ENCODE measurements at places on chromosomes 7 and 10.

GRCh38 chr10:116588995-116589394, 1.8 kb upstream of the PNLIPRP1 start:
- no peak for DNase-seq

GRCh38 chr10:133199488-133199885, 30.5 kb upstream of the UTF1 start:
- no peak for DNase-seq

DNA sequence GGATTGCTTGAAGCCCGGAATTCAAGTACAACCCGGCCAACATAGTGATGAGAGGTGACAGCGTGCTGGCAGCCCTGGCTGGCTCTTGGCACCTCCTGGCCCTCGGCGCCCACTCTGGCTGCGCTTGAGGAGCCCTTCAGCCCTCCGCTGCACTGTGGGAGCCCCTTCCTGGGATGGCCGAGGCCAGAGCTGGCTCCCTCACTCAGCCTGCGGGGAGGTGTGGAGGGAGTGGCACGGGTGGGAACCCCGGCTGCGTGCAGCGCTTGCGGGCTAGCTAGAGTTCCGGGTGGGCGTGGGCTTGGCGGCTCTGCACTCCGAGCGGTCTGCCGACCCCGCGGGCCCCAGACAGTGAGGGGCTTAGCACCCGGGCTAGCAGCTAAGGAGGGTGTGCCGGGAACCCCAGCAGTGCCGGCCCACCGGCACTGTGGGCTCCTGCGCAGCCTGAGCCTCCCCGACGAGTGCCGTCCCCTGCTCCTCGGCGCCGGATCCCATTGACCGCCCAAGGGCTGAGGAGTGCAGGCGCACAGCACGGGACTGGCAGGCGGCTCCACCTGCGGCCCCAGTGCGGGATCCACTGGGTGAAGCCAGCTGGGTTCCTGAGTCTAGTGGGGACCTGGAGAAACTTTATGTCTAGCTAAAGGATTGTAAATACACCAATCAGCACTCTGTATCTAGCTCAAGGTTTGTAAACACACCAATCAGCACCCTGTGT, 12.1 kb upstream of the RNF216 start:
- DNase-seq, result no peak

GRCh38 chr10:114313139-114313538, 74.1 kb downstream of the VWA2 start:
- no peak for DNase-seq

- DNase-seq, result no peak
These were observed 14.3 kb upstream of the BHLHA15 start for GRCh38 chr7:98196706-98197605.

DNA sequence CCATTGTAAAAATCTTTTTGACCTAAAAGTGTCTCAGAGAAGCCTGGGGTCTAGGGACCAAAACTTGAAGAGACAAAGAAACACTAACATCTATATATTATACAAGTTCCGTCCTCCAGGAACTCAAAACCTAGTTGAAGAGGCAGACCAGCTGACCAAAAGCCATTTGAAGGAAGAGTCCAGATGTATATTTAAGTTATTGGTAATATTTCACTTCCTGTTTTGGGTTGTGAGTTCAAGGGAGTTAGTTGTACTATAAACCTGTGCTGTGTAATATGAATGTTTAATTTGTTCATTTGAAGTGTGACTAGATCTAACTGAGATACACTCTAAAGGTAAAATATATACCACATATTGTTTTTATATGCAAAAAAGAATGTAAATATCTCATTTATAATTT, 45.0 kb downstream of the CDK1 start:
- no peak for DNase-seq

DNA sequence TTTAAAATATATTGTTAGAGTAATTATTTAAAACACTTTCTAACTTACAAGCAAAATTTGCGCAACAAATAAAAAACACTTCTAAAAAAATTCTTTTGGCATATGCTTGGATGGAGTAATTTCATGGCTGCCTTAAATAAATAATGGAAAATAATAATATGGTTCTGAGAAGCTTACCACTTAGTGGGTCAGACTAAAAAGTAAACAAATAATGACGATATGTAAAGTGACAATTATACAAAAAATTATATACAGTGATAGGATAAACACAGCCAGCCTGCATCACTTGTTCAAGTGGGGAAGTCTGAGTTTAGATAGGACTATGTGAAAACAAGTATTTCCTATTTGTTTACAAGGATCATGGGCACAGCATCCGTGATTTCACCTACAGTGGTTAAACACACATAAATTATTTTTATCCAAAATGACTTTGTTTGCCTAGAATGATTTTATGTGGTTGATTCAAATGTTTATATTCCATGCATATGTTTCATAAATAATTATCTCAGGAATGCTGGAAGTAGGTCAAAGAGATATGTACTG, 141.7 kb upstream of the SEMA3D start:
- no peak for DNase-seq

Measured in stimulated activated CD4-positive, alpha-beta T cell treated with anti-CD3 and anti-CD28 coated beads, Interleukin-12 subunit alpha, Interleukin-12 subunit beta, amount 100 ng/mL, for 48 hours (primary cell).